Stimulated activated CD4-positive, alpha-beta T cell treated with anti-CD3 and anti-CD28 coated beads, TNF-alpha, amount 100 ng/mL, for 1 hour (primary cell): ENCODE measurements at places on chromosomes 2 and 18.

DNA sequence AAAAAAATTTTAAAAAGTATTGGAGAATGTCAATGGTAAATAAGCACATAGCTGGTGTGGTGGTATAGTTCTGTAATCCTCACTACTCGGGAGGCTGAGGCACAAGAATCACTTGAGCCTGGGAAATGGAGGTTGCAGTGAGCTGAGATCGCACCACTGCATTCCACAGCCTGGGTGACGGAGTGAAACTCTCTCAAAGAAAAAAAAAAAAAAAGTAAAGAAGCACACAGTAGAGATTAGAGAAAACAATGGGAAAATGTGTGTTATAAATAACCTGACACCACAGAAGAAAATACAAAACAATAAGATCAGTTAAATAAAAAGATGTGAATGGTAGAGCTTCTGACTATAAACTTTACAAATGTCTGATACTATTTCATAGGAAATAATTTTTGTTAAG, 163.7 kb upstream of the WDSUB1 start:
- no peak for DNase-seq

- no peak for DNase-seq
These were observed 333.7 kb upstream of the FIGN start for GRCh38 chr2:164069540-164069939.

GRCh38 chr2:136219963-136220362, 102.0 kb upstream of the CXCR4 start:
- DNase-seq = no peak

DNA sequence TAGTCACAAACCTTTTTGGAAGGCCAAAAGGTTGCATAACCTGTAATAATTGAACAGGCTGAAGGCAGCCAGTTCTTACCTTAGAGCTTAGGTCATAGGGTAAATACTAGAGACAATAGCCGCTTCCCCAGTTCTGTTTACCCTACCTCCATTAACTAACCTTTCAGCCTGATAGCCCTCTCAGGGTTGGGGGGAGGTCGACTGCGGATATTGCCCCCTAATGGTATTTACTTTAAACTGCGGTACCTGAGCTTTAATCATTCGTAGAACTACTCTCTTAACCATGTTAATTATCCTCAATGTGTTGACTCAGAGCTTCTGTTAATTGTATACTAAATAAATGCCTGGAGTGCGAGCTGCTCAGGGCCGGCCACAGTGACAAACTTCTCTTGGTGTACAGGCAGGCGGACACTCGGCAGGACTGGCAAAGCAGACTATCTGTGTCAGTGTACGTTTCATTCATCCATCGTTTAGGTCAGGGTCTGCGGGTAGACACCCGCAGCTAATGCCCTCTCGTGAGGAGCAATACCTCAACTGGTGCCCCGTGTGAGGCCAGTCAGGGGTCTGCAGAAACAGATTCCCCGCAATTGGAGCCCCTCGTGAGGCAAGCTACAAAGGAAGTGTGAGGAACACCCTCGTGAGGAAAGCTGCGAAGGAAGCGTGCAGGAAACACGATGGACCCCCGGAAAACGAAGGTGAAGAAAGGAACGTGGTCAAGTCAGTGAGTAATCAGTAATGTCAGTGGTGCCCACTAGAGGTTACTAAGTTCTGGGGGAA, 115.3 kb upstream of the SCN7A start:
- no peak for DNase-seq

- DNase-seq = peak; percentile 18
These were observed 132.1 kb downstream of the MBP start for GRCh38 chr18:77000527-77000926.

GRCh38 chr2:30897539-30897938, 90.3 kb upstream of the CAPN13 start:
- no peak for DNase-seq

GRCh38 chr2:209358992-209359391, 64.9 kb upstream of the MAP2 start:
- no peak for DNase-seq

DNA sequence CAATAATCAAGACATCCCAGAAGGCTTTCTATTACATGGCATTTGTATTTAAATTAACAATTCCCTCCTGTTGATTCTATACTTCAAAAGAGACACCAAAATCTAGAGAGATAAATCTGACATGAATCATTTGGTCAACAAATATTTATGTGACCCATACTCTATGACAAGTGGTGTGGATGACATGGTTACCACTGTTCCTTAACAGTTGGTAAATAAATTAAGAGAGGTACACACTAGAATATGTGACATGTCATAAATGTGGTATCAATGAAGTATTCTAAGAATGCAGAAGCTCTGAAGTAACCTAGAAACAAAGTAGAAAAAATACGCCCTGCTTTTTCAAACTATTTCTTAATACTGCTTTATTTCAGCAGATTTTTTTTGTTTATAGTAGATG, 255.4 kb downstream of the EXOC6B start:
- DNase-seq = no peak

GRCh38 chr18:50832754-50833153, 12.9 kb upstream of the MRO start:
- DNase-seq = no peak

DNA sequence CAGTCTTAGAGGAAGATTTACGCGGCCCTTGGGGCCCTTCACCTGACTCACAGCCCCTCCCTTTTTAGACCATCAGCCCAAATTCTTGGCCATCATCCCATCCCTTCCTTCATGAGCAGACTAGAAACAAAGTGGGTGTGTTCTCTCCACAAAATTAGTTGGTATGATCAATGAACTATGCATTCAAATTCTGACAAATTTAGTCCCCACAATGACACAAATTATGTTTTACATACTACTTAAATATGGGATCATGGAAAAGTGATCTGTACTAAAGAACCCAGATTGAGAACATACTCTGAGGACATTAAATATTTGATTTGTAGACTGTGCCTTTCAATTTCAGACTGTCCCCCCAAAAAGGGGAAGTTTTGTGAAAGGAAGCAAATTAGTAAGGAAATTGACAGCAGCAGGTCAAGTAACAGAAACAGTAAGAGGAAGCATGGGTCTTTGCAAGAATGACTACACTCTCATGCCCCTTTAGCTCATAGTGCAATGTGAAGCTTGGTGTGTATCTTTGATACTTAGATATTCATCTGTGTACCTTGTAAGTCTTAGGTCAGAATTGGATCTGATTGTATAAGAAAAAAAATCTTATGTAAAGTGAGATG, 2.2 kb upstream of the MAPRE2 start:
- no peak for DNase-seq

DNA sequence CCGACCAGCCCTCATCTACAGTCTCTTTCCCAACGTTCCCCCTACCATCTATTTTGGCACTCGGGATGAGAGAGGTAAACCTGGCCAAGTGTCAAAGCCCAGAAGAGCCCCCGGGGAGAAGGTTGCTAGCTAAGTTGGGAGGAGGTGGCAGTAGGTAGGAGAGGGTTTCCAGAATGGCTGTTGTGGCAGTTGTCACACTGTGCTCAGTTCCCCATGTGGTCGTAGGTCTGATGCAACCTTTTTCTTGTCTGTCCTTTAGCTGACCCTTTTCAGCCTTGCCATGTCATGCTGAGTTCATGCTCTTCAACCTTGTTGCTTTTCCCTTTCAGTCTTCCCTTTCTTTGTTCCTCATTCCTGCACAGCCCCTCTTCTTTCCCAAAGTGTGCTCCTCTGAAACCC, 34.5 kb downstream of the TTLL4 start:
- no peak for DNase-seq

GRCh38 chr2:147998203-147998602, 22.3 kb downstream of the ORC4 start:
- no peak for DNase-seq

- DNase-seq = no peak
These were observed 11.5 kb upstream of the RNU2-63P start for GRCh38 chr2:88027697-88028389.

DNA sequence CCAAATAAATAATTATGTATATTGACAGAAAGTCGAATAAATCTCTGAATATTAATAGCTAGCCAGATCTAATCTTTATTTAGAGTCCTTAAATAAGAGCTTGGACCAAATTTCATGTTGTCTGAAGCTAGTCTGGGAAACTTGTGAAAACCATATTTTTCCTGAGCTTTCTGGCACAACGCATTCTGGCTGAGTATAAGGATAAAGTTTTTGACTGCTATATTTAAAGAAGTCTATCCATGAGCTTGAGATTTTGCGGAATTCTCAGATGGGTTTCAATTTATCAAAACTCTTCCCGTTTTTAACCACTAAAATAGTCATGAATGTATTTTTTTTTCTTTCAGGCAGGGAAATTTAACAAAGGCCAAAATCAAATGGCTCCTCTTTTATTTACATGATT, 23.8 kb downstream of the FAP start:
- DNase-seq = no peak

- no peak for DNase-seq
These were observed 59.3 kb downstream of the MYL12B start for GRCh38 chr18:3321133-3321812.

DNA sequence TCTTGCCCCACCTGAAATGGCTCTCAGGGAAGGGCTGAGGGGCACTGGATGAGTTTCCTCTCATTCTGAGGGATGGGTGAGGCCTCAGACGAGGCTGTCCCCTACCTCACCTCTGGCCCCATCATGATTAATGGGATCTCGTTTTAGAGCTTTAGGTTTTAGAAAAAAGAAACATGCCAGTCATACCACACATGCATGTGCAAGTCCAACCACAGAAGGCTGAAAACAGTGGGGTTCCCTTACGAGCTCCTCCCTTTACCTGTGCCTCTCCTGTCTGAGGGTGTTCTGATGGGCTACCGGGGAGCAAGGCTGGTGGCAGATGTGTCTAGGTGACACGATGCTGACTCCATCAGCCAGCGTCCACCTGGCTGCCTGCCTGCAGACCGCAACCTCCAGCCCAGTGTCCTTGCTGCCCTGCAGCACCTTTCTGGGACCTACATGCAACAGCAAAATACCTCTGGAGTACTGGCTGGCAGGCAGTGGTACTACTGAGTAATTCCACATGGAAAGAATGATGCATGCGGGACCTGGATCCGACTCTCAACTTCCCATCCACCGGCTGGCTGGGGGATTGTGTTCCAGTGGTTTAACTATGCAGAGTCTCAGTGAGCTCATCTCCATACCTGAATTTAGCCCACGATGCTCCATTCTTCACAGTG, 9.1 kb upstream of the LYPD6B start:
- no peak for DNase-seq

DNA sequence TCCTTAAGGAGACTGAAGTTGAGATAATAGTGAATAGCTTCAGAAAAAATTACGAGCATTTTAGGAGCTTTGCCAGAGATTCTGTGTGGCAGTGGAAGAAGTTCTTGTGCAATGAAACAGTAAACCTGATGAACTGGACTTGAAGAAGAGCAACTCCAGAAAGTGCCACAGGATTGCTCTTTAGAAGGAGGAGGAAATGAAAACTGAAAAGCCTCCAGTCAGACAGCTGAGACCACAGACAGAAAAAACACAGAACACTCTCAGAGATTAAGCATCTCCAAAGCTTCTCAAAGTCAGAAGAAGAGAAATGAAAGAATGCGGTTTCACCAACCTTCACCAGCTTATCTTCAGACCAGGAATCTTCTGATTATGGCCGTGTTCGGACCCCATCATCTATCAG, 329.7 kb upstream of the CNTNAP5 start:
- DNase-seq = no peak

GRCh38 chr2:190023860-190024259, 38.7 kb downstream of the MSTN start:
- DNase-seq = no peak

GRCh38 chr2:204880928-204881327, 335.7 kb downstream of the PARD3B start:
- DNase-seq = no peak

DNA sequence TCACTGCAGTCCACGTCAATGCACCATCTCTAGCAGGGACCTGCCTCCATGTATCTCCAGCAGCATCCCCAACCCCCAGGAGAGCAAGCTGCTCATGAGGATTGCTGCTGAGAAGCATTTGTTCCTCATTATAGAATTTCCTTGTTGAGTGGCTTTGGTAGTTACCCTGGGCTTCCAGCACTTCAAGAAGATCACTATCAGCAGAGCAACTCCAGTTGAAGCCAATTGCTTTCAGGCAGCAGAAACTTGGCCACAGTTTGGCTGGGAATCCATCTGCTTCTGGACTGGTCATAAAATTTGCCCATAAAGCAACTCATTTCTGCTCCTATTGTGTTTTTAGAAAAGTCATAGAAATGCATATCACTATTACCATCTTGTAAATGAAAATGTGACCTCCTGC, 17.4 kb downstream of the TRPM8 start:
- no peak for DNase-seq

DNA sequence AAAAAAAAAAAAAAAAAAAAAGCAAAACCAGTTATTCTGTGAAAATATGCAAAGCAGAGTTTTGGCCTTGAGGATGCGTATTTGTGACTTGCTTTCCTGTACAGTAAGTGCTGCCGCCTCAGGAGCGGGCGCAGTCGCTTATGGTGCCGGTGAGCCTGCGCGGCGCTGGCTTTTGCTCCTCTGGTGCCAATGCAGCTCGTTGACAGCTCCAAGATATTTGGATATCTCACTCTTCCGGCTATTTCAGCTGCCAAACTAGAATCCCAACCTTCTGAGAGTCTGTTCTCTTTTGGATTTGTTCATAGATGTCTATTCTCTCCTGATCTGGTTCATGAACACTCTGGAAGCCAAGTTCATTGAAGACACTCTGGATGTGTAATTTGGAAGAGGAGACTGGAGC, 184.1 kb downstream of the AGAP1 start:
- no peak for DNase-seq

DNA sequence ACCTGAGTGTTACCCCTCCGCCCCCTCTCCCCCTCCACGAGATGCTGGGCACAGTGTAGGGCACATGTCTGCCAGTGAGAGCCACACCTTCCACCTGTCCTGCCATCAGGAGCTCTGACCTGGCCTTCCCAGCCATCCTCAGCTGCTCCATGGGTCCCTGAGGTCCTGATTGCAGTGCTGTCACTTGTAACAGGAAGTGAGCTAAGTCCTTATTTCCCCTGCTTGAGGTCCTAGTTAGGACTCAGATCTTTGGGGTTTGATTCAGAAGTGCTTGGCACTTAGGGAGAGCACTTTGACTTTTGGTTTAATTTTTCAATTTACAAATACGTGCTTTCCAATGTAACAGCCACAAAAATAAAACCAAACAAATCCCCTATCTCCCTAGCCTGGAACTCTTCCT, 125.5 kb downstream of the WDSUB1 start:
- DNase-seq = no peak

DNA sequence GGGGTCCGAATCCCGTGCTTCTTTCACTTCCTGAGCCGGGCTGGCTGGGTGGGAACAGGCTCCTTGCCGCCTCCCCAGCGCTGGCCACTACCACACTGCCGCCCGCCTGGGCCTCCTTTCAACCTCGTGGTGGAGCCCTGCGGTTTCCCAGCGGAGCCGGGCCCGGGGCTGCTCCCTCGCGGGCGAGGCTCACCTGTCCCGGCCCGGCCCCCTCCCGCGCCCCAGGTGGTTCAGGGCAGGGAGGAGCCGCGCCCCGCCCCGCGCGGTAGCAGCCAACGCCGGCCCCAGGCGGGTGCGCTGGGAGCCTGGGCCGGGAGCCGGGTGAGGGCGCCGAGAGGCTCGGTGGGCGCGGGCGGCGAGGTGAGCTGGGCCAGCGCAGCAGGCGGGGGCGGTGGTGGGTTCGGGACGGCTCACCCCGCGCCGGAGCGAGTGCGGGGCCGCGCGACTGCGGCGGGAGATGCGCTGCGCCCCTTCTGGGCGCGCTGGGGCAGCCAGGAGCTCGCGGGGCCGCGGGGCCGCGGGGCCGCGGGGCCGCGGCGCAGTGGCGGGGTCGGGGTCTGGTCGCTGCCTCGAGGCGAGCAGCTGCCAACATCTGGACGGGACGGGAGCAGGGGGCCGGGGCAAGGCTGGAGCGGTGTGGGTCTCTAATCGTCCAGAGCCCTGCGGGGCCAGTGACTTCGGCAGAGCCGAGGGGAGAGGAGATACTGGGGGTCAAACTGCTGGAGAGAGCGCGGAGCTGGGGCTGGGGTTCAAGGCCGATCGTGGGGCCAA, at the start of gene LYPD6B:
LYPD6B (plus strand) TSS at position 258 of the 771 bp plus-strand sequence. CDS start 92,250 bp downstream, outside the sequence.
- no peak for DNase-seq
